ENCODE measurements at places on chromosomes 3 and 15.

- no peak for DNase-seq
Observed at GRCh38 chr15:39919411-39919747, 687 bp downstream of the GPR176 start.

DNA sequence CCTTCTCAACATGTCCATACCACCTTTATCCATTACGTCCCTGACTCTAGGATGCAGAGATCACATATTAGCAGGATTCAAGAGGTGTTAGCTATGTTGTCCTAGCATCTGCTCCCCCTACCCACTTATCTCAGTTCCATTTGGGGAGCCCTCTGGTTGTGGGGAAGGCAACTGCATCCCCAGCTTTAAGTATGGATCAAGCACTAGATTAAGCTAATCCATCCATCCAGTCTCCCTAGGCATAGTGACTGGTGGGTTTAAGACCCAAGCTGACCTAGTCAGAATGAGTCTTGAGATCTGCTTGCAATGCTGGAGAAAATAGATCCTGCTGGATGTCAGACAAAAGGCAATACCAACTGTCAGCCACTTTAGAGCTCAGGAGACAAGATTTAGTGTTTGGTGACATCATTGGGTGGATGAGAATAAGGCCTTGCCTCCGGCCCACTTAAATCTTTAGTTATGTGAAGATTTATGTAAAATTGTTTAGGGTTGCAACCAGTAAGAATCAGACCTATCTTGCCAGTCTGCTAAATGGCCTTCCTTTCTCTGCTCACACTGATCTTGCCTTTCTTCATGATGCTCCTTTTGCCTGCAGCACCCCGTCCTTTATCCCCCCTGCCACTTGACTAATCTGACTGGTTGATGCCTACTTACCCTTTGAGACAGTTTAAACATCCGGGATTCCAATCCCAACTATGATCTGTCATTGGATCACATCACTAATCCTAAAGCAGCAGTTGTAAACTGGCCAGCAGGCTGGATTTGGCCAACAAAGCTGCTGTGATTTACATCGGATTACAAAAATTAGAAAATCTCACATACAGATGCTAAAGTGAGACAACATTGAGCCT is 2.1 kb upstream of the ISY1 start:
- no peak for DNase-seq

- no peak for DNase-seq
Observed at GRCh38 chr15:99970891-99971430, 237.7 kb upstream of the LYSMD4 start.

DNA sequence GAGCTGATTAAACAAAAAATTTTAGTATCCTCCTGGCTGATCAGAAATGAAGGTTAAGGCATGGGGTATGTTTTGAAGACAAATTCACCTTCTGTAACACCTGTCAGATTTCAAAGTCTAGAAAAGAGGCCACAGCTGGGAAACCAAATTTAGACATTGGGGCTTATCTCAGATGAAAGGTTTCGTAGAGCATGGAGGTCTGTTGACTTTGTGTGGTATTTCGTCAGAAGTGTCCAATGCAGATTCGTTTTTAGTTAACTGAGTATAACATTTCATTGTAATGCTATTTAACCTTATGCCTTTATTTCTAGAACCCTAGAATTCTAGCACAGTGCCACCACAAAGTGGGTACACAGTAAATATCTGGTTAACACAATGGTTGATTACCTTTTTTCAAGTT is 61.7 kb downstream of the FNDC3B start:
- DNase-seq = no peak

- DNase-seq = no peak
Observed at GRCh38 chr3:5122741-5123706, 932 bp downstream of the ARL8B start.

DNA sequence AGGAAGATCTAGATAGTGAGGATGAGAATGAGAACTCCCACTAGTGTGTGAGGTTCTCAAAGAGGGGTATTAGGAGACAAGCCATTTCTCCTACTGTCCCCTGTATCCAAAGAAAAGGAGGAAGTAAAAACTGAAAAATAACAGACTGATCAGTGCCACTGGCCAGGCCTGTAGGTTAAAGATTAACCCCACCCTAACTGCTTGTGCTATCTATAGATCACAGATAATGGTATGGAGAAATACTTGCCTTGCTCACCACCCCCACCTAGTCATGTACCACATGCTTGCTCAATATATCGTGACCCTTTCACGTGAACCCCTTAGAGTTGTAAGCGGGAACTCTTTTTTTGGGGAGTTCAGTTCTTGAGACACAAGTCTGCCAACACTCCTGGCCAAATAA is 519.7 kb upstream of the FRG2C start:
- no peak for DNase-seq

GRCh38 chr3:105606016-105606415 is 239.3 kb downstream of the ALCAM start:
- DNase-seq = no peak
